GM23338 (cell line): ENCODE measurements at places on chromosomes 5 and 9. TPM values are rescaled to one million over a fixed set of nuclear protein-coding genes. Genes with fewer than 3 reads are reported as not detected.

GRCh38 chr9:97413462-97413861, 1.6 kb downstream of the TDRD7 start:
- H3K4me3 ChIP-seq: no peak overlapping the region
- H3K4me1 ChIP-seq: peaks cover 4% of the 10 kb centered on the region; the same call in 1 of the 2 replicates
- no peaks in the 10 kb centered on the region for H3K36me3 ChIP-seq
- H3K27me3 ChIP-seq: peaks cover 39% of the 10 kb centered on the region
- H3K27ac ChIP-seq: no peak overlapping the region
- no peak for DNase-seq

- no peak for DNase-seq
- peaks cover 43% of the 10 kb centered on the region for H3K4me1 ChIP-seq
- no peaks in the 10 kb centered on the region for H3K27me3 ChIP-seq
- H3K27ac ChIP-seq: peak overlapping the region; percentile 84
Observed at GRCh38 chr9:131734165-131734610, 5.7 kb downstream of the RAPGEF1 start.

- DNase-seq: peak; percentile 43
- H3K4me1 ChIP-seq: peaks cover 87% of the 10 kb centered on the region
- H3K36me3 ChIP-seq: no peaks in the 10 kb centered on the region
- no peak overlapping the region for H3K27ac ChIP-seq
- no peaks in the 10 kb centered on the region for H3K27me3 ChIP-seq
- H3K4me3 ChIP-seq: peak overlapping the region; percentile 25; the same call in 1 of the 2 replicates
Observed at GRCh38 chr5:14178671-14179211, 35.6 kb downstream of the TRIO start.

- no peak overlapping the region for H3K4me3 ChIP-seq
Observed at GRCh38 chr9:20044686-20045085, 255.8 kb upstream of the SLC24A2 start.

DNA sequence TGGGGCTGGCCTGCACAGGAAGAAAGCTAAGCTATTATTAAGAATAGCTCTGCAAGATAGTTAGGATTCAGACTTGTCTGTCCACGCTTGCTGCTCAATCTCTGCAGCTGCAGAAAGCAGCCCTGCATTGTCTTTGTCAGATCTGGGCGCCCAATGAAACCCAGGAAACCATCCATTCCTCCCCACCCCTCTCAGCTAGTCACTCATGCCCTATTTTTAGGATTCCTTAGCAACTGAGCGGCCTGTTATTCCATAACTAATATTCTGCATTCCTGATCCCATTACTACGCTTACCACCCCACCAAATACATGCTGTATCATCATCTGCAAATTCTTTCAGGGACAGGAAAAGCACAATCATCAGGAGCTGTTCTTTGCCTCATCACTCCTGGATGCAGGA, 52.9 kb upstream of the APC start:
- H3K4me3 ChIP-seq: no peak overlapping the region
- no peaks in the 10 kb centered on the region for H3K27me3 ChIP-seq
- H3K36me3 ChIP-seq: no peaks in the 10 kb centered on the region
- no peak for DNase-seq

- no peaks in the 10 kb centered on the region for H3K27me3 ChIP-seq
- H3K4me3 ChIP-seq: no peak overlapping the region
- no peak overlapping the region for H3K27ac ChIP-seq
- no peaks in the 10 kb centered on the region for H3K36me3 ChIP-seq
- H3K4me1 ChIP-seq: no peaks in the 10 kb centered on the region
Observed at GRCh38 chr9:92488681-92489550, 6.6 kb upstream of the ASPN start.

DNA sequence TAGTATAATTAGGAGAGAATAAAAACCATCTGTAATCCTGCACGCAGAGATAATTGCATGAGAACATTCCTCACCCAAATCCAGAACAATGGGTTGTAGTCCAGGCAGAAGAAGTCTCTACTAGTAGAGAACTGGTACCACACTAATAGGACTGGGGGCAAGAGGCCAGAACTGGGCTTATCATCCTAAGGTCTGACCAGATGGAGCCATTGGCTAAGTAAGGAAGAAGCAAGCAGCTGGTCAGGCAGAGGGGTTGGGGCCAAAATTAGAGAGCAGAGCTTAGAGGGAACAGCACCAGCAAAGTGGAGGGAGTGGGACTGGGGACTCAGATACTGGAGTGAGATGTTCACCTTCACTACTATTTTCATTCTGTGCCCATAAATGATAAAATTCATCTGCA, 35.4 kb upstream of the MAP1B start:
- H3K4me3 ChIP-seq: no peak overlapping the region
- H3K36me3 ChIP-seq: no peaks in the 10 kb centered on the region
- no peak overlapping the region for H3K27ac ChIP-seq
- peaks cover 27% of the 10 kb centered on the region for H3K4me1 ChIP-seq

- no peak overlapping the region for H3K4me3 ChIP-seq
- H3K27ac ChIP-seq: no peak overlapping the region
- H3K27me3 ChIP-seq: no peaks in the 10 kb centered on the region
- peaks cover 3% of the 10 kb centered on the region; the same call in 1 of the 2 replicates for H3K4me1 ChIP-seq
- no peaks in the 10 kb centered on the region for H3K36me3 ChIP-seq
Observed at GRCh38 chr5:102659151-102659550, 96.0 kb upstream of the PAM start.

GRCh38 chr9:4116723-4117460, 183.0 kb downstream of the GLIS3 start:
- no peak overlapping the region for H3K27ac ChIP-seq
- H3K4me1 ChIP-seq: no peaks in the 10 kb centered on the region
- DNase-seq: no peak

DNA sequence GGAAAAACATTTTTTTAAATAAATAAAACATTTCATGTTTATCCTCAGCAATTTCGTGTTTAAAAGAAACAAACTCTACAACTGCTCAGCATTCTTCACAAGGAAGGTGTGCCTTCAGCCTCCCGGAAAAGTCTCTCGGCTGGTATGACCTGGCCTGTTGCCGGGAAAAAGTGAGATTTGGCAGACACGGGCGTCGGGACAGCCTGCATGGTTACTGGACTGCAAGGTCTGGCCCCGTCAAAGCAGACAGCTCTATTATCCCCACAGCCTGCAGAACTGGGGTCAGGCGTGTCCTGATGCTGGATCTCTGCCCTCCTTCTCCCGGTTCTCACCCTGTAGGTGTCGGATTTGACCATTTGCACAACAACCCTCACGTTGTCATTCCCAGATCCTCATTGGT, 120.3 kb upstream of the SPATA31C2 start:
- DNase-seq: no peak
- no peaks in the 10 kb centered on the region for H3K4me1 ChIP-seq
- no peak overlapping the region for H3K4me3 ChIP-seq
- H3K36me3 ChIP-seq: no peaks in the 10 kb centered on the region

DNA sequence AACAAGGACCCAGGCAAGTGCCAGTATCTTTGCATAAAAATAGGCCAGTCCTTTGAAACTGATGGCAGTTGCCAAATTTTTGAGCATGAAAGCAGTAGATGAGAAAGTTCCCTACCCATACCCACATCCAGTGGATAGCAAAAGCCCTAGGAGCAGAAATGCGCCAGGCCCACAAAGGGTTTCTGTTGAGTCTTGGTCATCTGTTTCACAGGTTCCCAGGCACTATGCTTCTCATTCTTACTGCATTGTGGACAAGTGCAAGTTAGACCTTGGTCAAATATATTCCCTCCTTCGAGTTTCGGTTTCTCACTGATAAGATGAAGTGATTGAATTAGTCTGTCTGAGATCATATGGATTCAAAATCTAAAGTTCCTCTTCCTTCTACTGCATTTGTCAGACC, 152.3 kb downstream of the NR3C1 start:
- no peak for DNase-seq
- no peaks in the 10 kb centered on the region for H3K36me3 ChIP-seq
- no peaks in the 10 kb centered on the region for H3K27me3 ChIP-seq
- no peak overlapping the region for H3K27ac ChIP-seq
- no peaks in the 10 kb centered on the region for H3K4me1 ChIP-seq

DNA sequence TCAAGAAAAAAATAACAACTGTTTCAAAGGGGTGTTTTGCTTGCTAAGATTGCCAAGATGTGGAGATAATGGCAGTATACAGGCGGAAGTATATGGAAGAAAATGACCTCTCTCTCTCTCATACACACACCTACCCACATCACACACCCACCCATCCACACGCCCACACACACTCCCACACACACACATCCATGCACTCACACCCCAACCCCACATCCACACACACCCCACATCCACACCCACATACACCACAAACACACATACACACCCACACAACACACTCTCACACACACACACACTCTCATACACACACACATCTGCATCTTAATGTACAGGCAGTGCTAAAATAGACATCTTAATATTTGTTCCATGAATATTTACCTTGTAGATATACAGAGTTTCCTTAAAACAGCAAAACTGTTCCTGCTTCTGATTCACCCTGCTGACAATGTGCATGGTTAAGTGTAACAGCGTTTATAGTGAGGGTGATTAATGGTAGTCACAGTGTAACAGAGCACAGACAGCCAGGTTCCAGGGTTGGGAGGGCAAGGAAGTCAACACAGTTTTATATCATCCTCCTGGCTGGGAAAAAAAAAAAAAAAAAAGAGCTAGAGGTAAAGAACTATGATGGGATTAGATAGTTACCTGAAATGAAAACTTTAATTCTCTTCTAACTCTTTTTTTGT, 8.3 kb downstream of the BHMT2 start:
- no peaks in the 10 kb centered on the region for H3K27me3 ChIP-seq
- no peak overlapping the region for H3K27ac ChIP-seq
- H3K4me3 ChIP-seq: no peak overlapping the region
- no peak for DNase-seq

DNA sequence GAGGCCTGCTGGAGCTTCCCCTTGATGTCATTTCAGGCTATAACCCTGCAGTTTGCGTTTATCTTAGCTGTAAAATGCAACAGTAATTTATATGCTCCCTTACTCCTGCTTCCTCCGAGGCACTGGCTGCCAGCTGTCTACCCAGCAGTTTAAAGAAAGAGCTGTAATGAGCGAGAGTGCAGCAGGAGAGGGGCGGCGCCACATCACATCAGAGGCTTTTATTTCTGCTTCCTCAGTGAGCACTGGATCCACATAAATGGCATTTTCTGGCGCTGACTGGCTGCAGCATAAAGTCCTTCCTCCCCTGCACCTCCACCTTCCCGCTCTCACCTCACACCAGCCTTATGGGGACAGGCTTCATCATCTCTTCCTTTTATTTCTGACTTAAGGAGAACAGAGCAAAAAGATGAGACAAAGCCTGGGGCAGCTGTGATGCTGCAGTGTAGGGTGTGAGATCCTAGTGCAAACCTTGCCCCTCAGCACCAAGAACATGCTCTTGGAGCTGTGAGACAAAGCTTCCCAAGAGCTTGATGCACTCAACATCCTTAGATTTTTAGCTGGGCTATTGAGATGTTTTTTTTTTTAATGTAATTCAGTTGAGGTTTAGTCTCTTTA, 829.6 kb upstream of the ZNF608 start:
- H3K4me1 ChIP-seq: peaks cover 17% of the 10 kb centered on the region
- no peaks in the 10 kb centered on the region for H3K36me3 ChIP-seq
- no peak overlapping the region for H3K4me3 ChIP-seq
- peak; percentile 55 for DNase-seq

DNA sequence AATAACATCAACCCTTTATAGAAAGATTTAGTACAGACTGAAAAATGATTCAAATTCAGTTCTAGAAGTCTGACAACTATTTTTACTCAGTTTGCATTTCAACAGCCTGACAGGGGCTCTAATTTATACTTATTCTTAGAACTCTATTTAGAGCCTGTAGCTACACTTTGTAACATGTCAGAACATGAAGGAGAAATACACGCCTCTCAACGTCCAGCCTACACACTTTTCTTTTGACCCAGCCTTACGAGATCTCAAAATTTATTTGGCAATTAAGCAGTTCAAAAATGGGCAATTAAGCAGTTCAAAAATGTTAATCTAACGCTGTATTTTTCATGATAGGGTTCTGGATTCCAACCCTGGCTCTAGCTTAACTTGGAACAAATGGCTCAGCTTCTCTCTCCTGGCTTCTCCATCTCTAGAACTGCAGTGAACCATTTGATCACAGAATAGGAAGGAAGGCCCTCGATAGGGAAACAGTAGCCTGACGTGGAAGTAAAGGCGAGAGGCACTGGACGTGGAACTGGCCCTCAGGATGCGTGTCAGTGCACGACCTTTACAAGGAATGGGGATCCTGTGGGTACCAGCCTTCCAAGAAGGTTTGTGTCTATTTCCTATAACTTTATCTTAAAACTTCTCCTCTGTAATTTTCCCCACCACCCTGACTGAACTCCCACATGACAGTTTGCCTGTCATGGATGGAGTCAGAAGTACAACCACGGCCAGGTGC, 66.4 kb downstream of the PRRT1B start:
- DNase-seq: no peak
- no peaks in the 10 kb centered on the region for H3K27me3 ChIP-seq

GRCh38 chr9:11038366-11038765, 425.6 kb upstream of the PTPRD start:
- no peak overlapping the region for H3K4me3 ChIP-seq
- peaks cover 13% of the 10 kb centered on the region for H3K4me1 ChIP-seq
- peak; percentile 17 for DNase-seq
- no peaks in the 10 kb centered on the region for H3K27me3 ChIP-seq

DNA sequence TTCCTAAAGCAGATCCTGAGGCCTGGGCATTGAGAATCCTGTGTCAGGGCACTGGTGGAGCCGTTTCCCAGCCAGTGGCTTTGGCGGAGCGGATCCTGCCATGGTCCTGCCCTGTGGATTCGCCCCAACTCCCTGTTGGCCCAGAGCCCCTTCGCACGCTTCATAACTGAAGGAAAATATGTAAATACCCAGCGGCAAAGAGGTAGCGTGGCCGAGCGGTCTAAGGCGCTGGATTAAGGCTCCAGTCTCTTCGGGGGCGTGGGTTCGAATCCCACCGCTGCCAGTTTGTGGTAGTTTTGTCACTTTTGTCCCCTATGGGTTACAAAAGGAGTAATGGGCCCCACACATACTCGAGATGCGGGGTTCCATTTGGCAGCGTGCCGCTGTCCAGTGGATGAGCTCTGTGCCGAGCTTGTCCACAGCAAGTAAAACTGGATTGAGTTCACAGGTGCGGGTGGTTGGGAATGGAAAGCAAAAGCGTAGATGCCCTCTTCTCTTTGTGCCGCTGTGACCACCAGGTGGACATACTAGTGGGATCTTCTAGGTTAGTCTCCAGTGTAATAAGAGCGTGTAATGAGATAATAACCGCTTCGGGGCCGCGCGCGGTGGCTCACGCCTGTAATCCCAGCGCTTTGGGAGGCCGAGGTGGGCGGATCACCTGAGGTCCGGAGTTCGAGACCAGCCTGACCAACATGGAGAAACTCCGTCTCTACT, 17.3 kb downstream of the TRIM7 start:
- H3K36me3 ChIP-seq: no peaks in the 10 kb centered on the region
- H3K4me3 ChIP-seq: peak overlapping the region; percentile 80
- peak; percentile 85 for DNase-seq
- peaks cover 4% of the 10 kb centered on the region; the same call in 1 of the 2 replicates for H3K4me1 ChIP-seq
- no peak overlapping the region for H3K27ac ChIP-seq

The PCDHA9 gene
- total RNA-seq: 3.2 and 3.3 TPM in 2 replicates

The DDX4 gene
- 0.83 TPM in 1 of 2 replicates, not detected in the other for total RNA-seq

The PCDHGA7 gene
- 2.9 and 4.4 TPM in 2 replicates for total RNA-seq

The ANKRD18A gene
- 2.4 and 2.7 TPM in 2 replicates for total RNA-seq

The DHX29 gene
- total RNA-seq: 26.6 and 34.6 TPM in 2 replicates

The COL15A1 gene
- total RNA-seq: 0.17 and 0.50 TPM in 2 replicates

The GPX8 gene
- total RNA-seq: 52.1 and 64.4 TPM in 2 replicates
